ENCODE measurements at places on chromosomes 16 and 17.

- no peak for DNase-seq
These were observed 6.5 kb downstream of the DPEP2NB start for GRCh38 chr16:68009157-68009735.

DNA sequence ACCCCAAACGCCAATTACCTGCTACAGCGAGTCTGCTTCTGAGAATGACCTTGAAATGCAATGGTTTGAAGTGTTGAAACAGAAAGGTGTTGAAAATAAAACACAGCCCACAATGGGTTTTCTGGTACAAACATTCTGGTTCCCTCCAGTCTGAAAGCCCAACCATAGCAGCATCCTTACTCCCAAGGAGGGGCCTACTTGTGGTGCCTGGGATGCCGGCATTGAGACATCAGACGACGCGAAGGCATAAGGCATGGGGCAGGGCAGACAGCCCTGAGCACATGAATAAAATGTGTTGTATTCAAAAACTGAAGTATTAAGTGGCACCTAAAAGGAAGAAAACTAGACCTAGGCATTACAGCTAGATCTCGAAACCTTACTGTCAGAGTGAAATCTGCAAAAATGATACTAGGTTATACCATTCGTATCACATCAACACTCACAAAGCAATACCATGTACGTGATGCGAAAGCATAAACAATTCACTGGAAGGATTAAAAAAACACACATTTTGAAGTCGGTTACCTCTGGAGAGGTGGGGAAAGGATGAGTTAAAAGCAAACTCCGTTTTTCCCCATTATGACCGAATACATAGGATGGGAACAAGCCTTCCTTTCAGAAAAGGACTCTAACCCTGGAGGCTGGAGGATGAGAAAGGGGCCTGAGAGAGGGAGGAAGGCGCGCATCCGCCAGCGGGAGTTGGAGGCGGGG lies 702 bp downstream of the NUDT21 start:
- no peak for DNase-seq

DNA sequence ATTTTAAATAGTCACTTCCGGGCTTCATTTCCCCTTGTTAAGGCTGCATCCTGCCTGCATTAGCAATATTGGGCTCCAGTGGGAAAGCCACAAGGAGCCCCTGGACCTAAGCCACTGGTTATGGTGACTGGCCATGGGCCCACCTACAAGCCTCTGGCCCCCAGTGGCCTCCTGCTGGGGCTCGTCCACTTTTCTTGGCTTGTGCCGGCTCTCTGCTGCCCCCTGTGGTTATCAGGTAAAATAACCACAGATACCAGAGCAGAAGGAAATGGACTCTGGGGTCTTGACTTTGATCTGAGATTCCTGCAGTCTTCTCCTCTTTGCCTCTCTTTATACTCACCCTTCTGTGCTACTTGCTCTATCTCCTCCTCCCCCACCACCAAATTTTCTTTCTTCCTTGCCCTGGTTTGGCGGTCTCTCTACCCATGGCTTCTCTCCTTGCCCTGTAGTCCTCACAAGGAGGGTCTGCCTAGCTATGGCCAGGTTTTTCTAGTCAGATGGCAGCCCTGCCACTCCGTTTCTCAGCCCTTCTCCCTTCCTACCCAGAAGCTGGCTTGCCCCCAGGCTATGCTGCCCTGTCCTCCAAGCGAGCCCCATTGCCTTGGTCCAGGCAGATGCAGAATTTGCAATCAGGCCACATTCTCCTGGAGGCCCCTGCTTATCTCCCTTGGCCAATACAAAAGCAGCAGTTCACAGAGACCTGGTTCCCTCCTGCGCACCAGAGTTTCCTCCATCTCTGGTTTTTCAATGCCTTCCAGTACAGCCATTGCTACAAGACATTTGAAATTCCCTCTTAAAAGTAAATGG lies 82.9 kb upstream of the RCVRN start:
- DNase-seq, result no peak

DNA sequence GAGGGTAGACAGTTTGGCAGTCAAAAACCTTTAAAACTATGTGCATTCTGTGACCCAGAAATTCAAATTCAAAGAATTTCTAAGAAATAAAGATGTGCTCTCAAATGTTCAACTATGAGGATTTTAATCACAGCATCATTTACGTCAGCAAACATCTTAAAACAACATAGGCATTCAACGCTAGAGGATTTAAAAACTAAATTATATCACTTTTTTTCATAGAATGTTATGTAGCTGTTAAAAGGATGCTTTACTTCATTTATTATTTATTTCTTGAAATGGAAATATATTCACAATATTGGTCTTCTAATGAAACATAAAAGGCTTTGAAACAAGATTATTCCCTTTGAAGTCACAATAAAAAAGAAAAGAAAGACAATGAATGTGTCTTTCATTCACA lies 3.6 kb downstream of the GLP2R start:
- no peak for DNase-seq

- DNase-seq, result no peak
These were observed 7.7 kb upstream of the DCTPP1 start for GRCh38 chr16:30437511-30438046.

GRCh38 chr16:52439171-52439701 lies 107.7 kb downstream of the TOX3 start:
- no peak for DNase-seq

GRCh38 chr17:43673516-43674323 lies 12.0 kb upstream of the MEOX1 start:
- peak; percentile 57 for DNase-seq

GRCh38 chr16:83143788-83144187 lies 517.0 kb downstream of the CDH13 start:
- DNase-seq, result peak; percentile 72

Data from kidney glomerular epithelial cell (primary cell).